ENCODE measurements at places on chromosomes 3 and 15.

GRCh38 chr3:106345353-106346027, 476.7 kb upstream of the CBLB start:
- no peak for DNase-seq
- H3K27me3 ChIP-seq = no peaks in the 10 kb centered on the region

- no peaks in the 10 kb centered on the region for H3K4me1 ChIP-seq
- H3K27me3 ChIP-seq = peaks cover 10% of the 10 kb centered on the region
- H3K36me3 ChIP-seq = no peaks in the 10 kb centered on the region
- no peak overlapping the region for H3K4me3 ChIP-seq
- no peak for DNase-seq
- H3K27ac ChIP-seq = no peak overlapping the region
Measured at GRCh38 chr3:172014145-172014544, 25.2 kb upstream of the FNDC3B start.

GRCh38 chr3:20680990-20681628, 495.1 kb upstream of the SGO1 start:
- H3K4me3 ChIP-seq = no peak overlapping the region
- H3K27me3 ChIP-seq = no peaks in the 10 kb centered on the region
- H3K27ac ChIP-seq = no peak overlapping the region
- DNase-seq = no peak

GRCh38 chr3:147191795-147192385, 214.5 kb downstream of the ZIC4 start:
- DNase-seq = no peak
- no peak overlapping the region for H3K27ac ChIP-seq
- no peak overlapping the region for H3K4me3 ChIP-seq
- H3K4me1 ChIP-seq = no peaks in the 10 kb centered on the region

DNA sequence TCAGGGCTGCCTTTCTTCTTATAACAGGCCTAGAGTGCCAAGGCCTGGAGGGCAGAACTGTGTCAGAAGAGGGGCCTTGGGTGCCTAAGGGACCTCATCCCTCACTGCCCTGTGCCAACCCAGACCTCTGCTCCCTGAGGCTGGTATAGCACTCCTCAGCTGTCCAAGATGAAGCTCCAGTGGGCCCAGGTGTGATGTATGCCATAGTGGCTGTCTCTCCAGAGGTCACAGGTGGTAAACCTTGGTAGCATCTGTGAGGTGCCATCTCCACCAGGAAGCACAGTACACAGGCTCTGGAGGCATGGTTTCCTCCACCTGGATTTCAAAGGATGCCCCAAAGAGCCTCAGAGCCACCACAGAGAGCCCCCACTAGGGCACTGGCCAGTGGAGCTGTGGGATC, 12.3 kb upstream of the KLHL40 start:
- no peak overlapping the region for H3K4me3 ChIP-seq
- no peak for DNase-seq
- no peaks in the 10 kb centered on the region for H3K4me1 ChIP-seq
- H3K27ac ChIP-seq = no peak overlapping the region
- H3K27me3 ChIP-seq = peaks cover 6% of the 10 kb centered on the region

DNA sequence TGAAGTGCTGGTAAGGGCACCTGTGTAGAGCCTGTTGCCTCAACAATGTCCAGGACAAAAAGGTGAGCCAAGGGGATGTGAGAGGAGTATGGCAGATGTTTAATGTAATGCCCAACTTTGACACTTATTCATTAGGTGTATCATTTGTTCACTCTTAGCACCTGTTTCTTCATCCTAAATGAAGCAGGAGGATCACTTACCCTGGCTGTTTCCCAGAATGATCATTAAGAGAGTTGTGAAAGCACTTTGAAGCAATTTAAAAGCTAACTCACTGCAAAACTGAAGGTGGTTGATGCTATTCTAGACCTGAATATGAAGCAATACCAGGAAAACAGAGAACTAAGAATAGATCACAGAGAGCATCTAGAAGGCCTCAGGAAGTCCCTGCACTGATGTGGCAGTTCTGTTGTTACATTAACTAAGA, 3.4 kb upstream of the HHLA2 start:
- H3K27me3 ChIP-seq = no peaks in the 10 kb centered on the region
- peaks cover 63% of the 10 kb centered on the region for H3K4me1 ChIP-seq
- H3K36me3 ChIP-seq = peaks cover 23% of the 10 kb centered on the region
- H3K27ac ChIP-seq = peak overlapping the region; percentile 91

GRCh38 chr3:14307656-14308302, 94.6 kb upstream of the SLC6A6 start:
- no peak overlapping the region for H3K4me3 ChIP-seq
- DNase-seq = no peak
- no peaks in the 10 kb centered on the region for H3K36me3 ChIP-seq
- H3K4me1 ChIP-seq = peaks cover 12% of the 10 kb centered on the region

GRCh38 chr3:191627064-191627463, 166.1 kb downstream of the PYDC2 start:
- H3K4me3 ChIP-seq = no peak overlapping the region
- no peak overlapping the region for H3K27ac ChIP-seq
- no peaks in the 10 kb centered on the region for H3K36me3 ChIP-seq
- DNase-seq = no peak

- no peak overlapping the region for H3K27ac ChIP-seq
- no peaks in the 10 kb centered on the region for H3K27me3 ChIP-seq
- H3K36me3 ChIP-seq = no peaks in the 10 kb centered on the region
- no peak for DNase-seq
- H3K4me3 ChIP-seq = no peak overlapping the region
Measured at GRCh38 chr15:36601497-36601932, 22.1 kb downstream of the CDIN1 start.

DNA sequence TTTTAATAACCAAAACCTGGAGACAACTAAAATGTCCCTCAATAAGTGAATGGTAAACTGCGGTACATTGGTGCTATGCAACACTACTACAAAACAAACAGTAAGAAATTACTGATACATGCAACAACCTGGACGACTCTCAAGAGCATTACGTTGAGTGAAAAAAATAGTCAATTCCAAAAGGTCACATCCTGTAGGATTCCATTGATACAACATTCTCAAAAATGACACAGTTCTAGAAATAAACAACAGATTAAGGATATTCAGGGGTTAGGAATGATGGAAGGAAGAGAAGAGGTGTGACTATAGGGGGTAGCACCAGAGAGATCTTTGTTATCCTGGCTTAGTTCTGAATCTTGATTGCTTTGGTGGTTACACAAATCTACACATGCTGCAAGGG, 72.2 kb downstream of the ZNF148 start:
- H3K27ac ChIP-seq = no peak overlapping the region
- no peaks in the 10 kb centered on the region for H3K27me3 ChIP-seq
- no peak for DNase-seq
- no peaks in the 10 kb centered on the region for H3K4me1 ChIP-seq
- H3K4me3 ChIP-seq = no peak overlapping the region

DNA sequence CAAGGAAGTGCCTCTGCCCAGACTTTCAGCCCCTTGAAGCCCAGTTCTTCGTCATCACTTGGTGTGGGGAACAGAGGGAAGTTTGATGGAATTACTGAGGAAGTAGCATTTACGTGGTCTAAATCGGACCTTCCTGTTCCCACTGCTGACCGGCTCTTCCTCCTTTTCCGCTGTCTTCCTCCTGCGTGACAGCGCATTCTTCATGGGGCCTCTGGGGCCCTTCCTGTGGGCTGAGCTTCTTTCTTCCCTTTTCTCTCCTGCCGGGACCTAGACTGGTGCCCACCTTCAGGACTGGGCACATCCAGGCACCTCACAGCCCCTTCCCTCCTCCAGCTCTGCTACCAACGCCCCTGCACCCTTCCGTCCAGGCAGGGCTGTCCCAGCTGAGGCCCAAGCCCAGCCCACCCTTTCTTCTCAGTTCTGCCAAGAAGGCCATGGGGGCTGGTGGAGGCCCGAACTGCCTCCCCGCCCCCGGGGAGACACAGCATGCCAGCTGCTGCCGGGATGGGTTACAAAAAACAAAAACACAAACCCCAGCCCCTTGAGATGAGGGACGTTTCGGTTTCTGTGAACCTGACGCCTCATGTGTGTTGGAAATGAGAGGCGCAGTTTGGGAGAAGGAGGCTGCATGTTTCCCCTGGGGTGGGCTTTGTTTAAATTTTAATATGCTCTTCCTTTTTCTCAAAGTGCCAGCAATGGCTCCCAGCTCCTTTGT, 19.1 kb downstream of the ZNF710 start:
- no peak overlapping the region for H3K27ac ChIP-seq
- no peaks in the 10 kb centered on the region for H3K27me3 ChIP-seq
- no peak overlapping the region for H3K4me3 ChIP-seq
- no peak for DNase-seq
- H3K36me3 ChIP-seq = peaks cover 3% of the 10 kb centered on the region

GRCh38 chr15:89171136-89172072, 50.0 kb downstream of the RLBP1 start:
- peaks cover 6% of the 10 kb centered on the region for H3K36me3 ChIP-seq
- H3K4me3 ChIP-seq = no peak overlapping the region
- H3K27me3 ChIP-seq = no peaks in the 10 kb centered on the region
- H3K4me1 ChIP-seq = peaks cover 18% of the 10 kb centered on the region
- DNase-seq = peak; percentile 47

- H3K27me3 ChIP-seq = no peaks in the 10 kb centered on the region
- peaks cover 32% of the 10 kb centered on the region for H3K36me3 ChIP-seq
- H3K4me1 ChIP-seq = peaks cover 6% of the 10 kb centered on the region
- H3K27ac ChIP-seq = no peak overlapping the region
Measured at GRCh38 chr3:133824961-133825485, 19.4 kb downstream of the SRPRB start.

DNA sequence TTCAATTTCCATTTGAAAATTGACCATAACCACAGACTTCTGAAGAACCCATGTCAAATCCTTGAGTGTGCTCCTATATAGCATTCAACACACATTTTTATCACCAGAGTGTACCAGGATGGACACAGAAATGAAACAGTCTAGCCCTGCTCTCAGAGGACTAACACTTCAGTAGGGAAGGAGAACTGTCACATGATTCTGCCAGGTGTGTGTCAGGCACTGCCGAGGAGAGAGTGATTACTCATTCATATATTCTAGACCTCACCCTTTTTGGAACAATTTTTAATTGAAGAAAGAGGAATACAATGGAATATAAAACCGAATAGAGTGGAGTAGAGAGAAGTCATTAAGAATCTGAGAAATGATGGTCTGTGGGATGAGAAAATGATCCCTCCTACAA, 125.8 kb downstream of the ERC2 start:
- H3K27me3 ChIP-seq = peaks cover 19% of the 10 kb centered on the region
- no peak overlapping the region for H3K4me3 ChIP-seq
- H3K36me3 ChIP-seq = no peaks in the 10 kb centered on the region
- DNase-seq = no peak

- H3K4me1 ChIP-seq = no peaks in the 10 kb centered on the region
- no peaks in the 10 kb centered on the region for H3K27me3 ChIP-seq
Measured at GRCh38 chr3:57992452-57993213, 15.6 kb upstream of the FLNB start.

DNA sequence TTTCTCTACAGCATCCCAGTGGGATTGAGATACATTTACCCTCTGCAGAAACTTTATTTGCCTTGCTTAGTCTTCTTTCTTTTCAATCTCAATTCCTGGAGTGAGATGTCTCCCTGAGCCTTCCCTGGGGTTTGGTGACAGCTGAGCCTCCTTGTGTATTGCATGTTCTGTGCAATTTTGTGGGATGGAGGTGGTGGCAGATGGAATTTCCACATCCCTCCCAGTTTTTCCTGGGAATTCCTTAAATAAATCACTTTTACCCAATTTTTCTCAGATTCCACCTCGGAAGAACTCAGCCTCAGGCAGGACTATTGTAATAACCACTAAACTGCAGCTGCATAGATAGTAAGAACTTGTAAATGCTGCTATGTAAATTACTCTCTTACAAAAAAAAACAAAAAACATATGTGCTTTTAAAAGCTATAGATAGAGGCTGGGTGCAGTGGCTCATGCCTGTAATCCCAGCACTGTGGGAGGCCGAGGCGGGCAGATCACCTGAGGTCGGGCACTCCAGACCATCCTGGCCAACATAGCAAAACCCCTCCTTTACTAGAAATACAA, 88.5 kb upstream of the ABHD17C start:
- no peaks in the 10 kb centered on the region for H3K4me1 ChIP-seq
- no peaks in the 10 kb centered on the region for H3K36me3 ChIP-seq
- peak; percentile 8 for DNase-seq
- no peak overlapping the region for H3K27ac ChIP-seq

- no peaks in the 10 kb centered on the region for H3K36me3 ChIP-seq
- H3K27ac ChIP-seq = no peak overlapping the region
- H3K4me3 ChIP-seq = no peak overlapping the region
- no peak for DNase-seq
- H3K27me3 ChIP-seq = peaks cover 9% of the 10 kb centered on the region
- no peaks in the 10 kb centered on the region for H3K4me1 ChIP-seq
Measured at GRCh38 chr3:8996681-8997121, 33.4 kb upstream of the RAD18 start.

All from activated CD8-positive, alpha-beta memory T cell treated with anti-CD3 and anti-CD28 coated beads, Interleukin-2, amount 10 ng/mL, durations not matched to agents 7 days and 5 days (primary cell).